ENCODE measurements at places on chromosomes 2 and 18.

- DNase-seq, result no peak
These were observed 193.8 kb downstream of the LPIN1 start for GRCh38 chr2:11940121-11940743.

DNA sequence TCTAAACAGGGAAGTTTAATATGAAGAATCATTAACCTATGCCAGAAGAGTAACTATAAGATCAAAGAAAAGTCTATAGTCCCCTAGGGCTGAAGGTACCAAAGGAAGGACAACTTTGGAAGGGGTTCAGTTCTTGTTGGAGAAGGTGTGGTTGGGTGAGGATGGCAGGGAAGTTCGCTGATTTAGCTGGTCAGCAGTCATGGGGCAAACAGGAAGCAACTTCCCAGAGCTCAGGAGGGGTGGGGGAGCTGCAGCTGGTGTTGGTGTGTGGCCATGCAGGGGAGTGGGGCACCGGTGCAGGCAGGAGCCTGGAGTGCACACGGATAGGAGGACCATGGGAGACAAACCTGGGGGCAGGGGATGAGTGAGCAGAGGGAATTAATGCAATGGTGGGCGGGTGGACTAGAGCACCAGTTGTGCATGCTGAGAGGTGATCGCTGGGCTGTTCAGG is 34.0 kb downstream of the FHOD3 start:
- DNase-seq, result no peak

DNA sequence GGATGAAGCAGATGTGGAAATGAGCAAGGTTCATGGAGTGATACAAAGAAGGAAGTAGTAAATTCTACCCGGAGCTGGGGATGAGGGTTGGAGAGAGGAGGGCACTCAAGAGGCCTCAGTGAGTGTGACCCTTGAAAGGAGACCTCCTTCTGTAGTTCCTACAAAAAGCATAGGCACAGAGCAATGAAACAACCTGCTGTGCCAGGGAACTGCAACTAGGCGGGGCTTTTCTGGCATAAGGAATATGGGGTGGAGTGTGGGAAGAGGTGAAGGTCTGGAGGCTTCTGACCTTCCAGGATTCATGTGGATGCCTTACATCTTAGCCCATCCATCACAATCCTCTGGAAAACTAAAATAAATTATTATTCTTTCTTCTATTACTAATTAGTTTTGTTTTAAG is 25.5 kb upstream of the PGAP1 start:
- no peak for DNase-seq

DNA sequence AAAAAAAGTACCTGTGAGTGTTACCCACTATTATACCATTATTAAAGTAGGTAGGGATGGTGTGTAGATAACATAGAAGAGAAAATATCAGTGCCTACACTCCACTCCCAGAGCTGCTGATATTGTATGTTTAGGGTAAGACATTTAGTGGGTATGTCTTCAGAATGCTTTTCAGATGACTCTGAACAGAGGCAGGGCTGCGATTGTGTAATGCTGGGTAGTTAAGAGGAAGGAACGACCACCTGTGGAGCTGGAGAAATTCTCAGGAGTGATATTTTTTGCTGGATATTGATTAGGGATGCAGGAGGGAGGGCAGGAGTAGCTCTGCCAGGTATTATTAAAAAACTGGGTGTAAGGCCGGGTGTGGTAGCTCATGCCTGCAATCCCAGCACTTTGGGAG is 2.8 kb downstream of the CNOT11 start:
- DNase-seq, result no peak

DNA sequence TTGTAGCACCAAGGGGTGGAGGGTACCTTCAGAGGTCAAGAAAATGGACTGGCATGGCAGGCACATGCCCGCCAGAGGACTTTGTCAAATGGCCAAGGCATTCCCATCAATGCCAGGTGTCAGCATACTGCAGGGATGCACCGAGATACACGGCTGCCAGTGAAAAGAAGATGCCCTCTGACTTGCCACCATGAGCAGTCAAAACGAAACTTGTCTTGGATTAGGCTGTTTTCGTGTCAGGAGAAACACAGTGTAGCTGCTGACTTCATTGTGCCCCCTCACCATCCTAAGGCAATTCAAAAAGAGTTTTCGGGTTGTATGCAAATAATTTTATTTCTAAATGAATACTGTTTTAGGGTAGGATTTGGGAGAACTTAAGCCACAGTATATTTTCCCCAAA is 181.5 kb downstream of the NAPG start:
- no peak for DNase-seq

DNA sequence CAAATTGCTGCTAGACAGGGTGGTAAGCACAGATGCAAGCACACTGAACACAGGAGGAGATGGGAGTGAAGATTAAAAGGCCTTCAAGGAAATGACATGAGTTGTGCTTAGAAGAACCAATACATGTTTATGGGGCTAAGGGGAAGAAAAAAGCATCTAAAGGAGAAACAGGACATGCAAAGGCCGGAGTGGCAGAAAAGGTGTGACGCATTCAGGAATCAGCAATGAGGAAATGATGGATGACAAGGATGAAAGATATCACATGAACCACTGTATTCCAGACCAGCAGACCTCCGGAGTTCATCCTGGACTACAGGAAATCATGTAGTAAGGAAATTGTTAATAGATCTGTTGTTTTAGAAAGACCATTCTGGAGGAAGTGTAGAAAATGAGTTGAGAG is 42.8 kb downstream of the PPP4R1 start:
- DNase-seq, result no peak

GRCh38 chr18:30970196-30970816 is 72.2 kb downstream of the DSC3 start:
- DNase-seq, result no peak

DNA sequence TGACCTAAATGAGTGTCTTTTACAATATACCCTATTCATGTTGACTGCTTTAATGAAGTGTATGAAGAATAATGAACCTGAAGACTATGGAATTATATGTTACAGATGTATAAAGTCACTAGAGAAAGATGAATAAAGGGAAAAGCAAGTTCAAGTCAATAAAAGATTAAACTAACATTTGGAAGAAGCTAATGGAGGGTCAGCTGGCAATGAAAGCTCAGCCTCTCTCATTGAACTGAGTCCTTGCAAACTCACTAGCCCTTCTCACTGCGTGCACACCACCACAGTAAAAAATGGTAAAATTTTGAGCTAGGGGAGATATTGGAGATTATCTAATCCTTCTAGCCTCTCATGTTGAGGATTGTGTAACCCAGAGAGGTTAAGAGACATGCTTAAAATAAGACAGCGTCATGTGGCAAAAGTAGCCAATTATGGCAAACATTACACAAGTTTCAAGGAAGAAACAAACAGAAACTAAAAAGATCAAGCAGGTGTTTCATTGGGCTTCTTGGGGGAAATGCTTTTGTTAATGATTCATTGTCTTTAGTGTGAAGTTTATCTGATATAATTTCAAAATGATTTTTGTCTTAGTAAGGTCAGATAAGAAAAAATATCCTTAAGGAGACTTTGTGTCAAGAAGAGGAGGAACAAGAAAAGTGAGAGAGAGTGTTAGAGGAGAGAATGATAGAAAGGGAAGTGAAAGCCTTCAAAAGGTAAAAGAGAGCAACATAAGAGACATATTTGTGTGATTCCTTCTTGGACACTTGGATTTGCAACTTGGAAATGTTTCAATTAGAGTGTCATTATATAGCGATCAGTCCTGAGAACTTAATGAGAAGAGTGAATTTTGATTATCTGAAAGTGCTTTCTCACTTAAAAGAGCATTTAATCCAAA is 893.7 kb upstream of the FAM98A start:
- DNase-seq, result no peak

DNA sequence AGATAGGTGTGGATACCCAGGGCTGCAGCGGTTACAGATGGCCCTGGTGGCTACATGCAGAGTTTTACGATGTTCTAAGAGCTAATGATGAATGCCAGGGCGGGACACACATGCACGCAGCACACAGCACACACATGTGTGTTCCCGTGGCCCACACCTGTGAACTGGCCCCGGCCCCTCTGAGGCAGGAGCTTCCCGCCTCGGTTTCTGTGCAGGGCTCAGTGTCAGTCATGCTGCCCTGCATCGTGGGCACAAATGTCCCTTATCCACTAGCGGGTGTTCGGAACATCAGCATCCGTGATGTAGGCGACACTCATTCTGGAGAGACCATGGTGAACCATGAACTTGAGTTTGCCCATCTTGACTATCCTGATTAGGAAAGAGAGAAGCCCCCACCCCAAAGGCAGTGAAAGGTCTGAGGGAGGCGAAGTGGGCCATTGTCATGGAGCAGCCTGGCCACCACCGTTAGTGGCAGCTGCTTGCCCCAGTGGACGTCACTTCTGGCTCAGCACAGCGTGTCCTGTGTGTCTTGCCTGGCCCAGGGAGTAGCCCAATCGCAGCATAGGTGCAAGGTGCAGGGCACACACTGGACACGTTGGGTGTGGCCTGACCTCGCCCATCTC is 43.8 kb downstream of the DCDC2C start:
- DNase-seq, result no peak

DNA sequence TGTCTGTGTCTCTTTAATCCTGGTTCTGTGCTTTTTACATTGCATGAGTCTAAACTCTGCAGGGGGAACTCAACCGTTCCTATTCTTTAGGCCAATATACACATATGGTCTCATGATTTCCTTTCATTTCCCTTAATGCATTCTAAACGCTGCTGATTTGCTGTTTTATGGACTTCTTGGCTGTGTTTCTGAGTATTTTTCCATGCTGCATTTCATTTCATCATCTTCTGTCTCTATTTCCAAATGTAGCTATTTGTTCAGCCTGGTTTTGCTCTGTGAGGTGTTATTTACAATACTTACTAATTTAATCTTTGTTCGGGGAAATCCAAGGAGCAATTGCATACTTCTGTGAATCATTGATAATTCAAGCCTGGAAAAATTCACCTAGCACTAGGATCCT is 897.2 kb downstream of the TSN start:
- no peak for DNase-seq

DNA sequence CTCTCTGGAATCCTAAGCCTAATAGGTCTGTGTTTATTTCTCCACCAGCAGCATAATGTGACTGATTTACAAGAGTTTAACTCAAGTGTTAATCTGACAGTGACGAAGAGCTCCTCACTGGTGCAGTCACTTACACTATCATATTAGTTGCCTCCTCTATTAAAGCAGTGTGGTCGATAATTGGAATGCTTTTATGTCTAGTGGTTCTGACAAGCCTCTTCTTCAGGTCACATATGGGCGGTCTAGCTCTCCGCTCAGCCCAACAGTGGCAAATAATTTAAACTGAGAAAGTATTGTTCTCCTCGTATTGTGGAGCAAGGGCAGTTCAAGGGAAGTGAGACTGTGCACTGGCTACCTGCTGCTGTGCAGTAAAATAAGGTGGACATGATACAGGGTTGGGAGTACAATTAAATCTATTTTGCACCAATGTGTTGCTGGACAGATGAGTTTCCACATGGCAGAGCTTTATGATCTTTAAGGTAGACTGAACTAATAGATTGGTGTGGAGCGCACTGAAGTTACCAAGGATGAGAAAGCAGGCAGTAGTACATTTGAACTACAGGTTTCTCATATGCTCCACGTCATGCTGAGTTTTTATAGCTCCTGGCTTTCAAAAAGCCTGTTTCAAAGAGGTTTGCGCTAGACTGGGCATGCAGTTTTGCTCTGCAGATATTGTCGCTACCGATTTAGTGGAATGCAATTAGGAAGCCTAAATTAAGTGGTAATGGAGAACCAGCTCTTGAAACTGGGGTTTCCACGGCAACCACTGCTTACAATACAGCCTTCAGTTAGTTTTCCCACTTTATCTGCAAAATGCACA is 151.7 kb upstream of the POU3F3 start:
- no peak for DNase-seq

GRCh38 chr2:201257381-201257955 is 2.9 kb upstream of the CASP8 start:
- peak; percentile 51 for DNase-seq

- no peak for DNase-seq
These were observed 110.0 kb upstream of the ETAA1 start for GRCh38 chr2:67286981-67287759.

DNA sequence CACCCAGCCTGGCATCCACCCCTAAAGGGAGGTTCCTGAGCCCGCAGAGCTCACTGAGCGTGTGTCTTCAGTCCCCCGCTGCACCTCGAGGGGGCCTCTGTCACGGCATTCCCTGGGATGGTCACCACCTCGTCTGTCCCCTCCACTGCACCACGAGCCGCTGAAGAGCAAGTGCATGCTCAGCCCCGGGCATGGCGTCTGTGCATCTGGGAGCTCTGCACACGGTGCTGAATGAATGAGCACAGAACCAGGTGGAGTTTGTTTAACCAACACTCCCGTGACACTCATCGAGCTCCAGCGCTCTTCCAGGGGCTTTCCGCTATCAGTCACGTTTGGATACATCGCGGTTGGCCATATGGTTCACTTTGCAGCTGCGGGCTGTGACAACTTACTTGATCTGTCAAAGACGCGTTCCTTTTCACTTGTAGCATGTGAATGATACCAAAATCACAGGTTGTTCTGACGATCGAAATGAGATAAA is 9.2 kb downstream of the ALLC start:
- DNase-seq, result no peak

Measured in activated naive CD8-positive, alpha-beta T cell treated with anti-CD3 and anti-CD28 coated beads for 36 hours (primary cell).